ENCODE measurements at places on chromosomes 2 and 18.
A peak's percentile ranks its signal among the peaks of the same experiment; 100 is the strongest.

DNA sequence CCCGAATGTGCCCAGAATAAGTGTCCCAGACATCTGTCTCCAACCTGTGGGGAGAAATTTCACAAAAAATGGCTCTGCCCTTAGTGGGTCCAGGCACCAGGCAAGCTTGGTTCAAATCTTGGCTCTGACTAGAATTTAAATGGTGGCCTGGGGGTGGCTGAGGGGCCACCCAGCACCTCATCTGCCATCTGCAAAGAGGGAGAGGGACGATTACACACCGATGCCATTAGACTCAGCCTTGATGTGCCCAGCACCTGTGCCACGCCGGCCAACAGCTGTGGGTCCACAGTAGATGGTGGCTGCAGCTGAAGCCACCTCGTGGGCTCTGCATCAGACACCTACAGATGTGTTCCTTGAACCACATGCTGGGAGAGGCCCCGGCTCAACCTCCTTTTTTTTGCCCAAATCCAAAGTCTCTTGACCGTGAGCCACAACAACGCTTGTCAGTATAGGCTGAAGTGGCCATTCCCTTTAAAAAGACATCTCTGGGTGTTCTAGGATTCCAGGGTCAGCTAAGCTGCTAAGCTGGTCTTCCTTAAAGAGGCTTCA, 222.0 kb upstream of the RAB6C start:
- DNase-seq, result peak; percentile 1

DNA sequence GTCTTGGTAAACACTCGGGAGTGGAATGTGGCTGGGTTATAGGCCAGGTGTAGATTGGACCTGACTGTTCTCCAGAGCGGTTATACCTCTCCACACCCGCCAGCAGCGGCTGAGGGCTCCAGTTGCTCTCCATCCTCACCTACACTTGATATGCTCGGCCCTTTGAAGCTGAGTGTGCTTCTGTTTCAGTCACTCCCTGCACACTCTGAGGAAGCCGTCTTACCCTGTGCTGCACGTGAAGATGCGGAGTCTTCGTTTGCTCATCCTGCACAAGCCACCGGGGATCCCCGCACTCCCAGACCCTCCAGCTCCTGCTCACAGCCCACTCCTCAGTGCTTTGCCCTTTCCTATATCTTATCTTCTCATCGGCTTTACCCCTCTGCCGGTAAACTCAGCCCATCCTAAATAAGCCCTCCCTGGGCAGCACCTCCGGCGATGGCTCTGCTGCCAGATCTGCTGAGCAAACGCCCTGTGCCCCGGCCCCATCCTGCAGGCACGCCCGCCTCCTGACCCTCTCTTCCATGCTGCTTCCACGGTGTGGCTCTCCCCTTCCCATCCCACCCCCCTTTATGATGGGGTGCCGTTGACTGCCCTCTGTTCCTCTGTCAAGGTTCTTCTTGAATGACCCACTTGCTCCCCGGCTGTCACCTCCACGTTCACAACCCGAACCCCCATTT, 47.3 kb upstream of the ODC1 start:
- DNase-seq, result peak; percentile 51

DNA sequence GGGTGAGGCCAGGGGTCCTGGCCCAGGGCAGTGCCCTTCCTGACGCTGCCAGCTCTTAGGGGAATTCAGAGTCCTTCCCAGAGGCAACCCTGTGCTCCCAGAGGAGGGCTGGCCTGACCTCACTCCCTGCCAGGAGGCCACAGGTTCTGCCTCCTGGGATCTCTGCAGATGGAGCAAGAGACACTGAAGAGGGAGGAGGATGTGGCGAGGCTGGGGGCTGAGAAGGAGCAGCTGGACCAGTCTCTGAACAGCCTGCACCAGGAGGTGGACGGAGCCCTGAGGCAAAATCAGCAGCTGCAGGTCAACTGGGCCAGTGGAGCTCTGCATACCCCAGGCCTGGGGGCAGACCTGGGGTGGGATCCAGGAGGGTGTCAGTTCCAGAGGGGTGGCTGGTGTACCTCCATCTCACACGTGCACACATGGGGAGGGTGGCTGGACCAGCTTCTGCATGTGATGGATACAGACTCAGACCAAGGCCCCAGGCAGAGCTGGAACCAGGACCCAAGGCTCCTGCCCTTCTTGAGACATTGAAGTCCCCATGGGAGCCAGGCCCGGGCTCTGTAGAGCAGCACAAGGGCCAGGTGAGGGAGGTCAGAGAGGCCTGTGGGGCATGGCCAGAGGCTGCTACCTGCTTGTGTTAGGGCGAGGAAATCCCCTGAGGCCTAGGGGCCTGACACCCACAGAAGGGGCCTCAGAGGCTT, 9.7 kb upstream of the SNED1 start:
- DNase-seq, result no peak

DNA sequence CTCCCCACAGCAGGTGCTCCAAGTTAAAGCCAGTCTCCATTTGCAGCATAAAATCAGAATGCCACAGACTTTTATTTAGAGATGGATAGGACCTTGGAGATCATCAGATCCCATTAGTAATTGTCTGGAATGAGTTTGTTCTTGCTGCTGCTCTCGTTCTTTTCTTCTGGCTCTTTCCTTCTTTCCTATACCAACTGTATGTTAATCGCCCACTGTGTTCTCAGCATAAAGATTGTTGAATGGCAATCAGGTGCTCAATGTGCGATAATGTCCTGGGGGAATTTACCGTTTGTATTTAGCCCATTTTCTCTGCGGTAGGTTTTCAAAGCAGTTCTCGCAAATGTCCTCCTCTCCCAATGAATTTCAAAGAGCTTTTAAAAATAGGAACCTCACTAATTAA, 3.3 kb downstream of the GPR39 start:
- DNase-seq, result no peak

DNA sequence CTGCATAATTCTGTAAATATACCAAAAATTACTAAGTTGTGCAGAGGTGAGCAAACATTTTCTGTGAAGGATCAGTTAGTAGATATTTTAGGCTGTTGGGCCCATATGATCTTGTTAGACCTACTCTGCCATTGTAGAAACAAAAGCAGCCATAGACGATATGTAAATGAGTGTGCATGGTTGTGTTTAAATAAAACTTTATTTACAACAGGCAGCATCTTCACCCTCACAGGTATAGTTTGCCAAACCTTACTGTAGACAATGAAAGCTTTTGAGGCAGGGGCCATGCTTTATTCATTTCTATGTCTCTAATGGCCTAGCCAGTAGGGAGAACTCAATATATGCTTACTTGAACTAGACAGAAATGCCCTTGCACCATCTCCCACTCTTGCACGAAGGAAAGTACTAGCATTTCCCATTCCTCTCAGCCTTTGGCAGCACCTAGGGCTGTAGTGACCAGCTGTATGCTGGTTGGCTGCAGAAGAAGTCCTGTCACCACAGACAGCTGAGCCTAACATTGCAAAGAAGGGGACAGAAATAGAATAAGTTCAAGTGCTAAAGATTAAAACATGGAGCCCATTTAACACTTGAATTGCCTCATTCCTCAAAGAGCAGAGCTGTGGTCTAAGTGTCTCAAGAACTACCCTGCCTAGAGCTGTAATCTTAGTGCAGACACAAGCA, 305.1 kb upstream of the MGAT5 start:
- no peak for DNase-seq

Measured in activated CD8-positive, alpha-beta memory T cell treated with anti-CD3 and anti-CD28 coated beads, Interleukin-2, amount 50 U/mL, for 48 hours (primary cell).